ENCODE measurements at places on chromosomes 5 and 9.

DNA sequence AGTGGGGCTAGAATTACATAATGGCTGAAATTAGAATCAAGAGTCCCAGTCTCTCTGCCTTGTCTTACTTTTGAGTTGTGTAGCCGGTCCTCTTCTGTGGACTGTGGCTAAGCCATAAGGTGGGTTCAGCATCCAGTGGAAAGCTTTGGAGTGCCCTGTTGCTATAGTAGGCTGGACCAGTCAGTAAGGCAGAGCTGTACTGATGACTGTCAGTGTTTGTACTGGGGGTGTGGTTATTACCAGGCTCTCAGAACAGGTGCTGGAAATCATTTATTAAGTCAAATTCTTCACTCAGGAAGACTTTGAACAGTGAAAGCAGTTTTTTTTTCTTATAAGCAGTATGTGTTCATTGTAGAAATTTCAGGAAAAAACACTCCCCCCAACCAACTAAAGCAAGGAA, 129.4 kb downstream of the ZSWIM6 start:
- DNase-seq, result no peak

DNA sequence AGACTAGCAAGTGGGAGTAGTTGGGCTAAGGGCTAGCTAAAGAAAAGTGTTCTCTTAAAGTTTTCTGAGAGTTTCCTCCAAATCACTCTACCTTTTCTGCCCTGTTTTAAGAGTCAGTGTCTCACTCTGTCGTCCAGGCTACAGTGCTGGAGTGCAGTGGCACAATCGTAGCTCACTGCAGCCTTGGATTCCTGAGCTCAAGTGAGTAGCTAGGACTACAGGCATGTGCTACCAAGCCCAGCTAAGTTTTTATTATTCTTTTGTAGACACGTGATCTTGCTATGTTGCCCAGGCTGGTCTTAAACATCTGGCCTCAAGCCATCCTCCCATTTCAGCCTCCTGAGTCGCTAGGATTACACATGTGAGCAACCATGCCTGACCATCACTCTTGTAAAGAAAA, 378.9 kb downstream of the CAAP1 start:
- DNase-seq, result no peak

GRCh38 chr9:114372921-114373448, 14.8 kb downstream of the AKNA start:
- no peak for DNase-seq

GRCh38 chr9:115353681-115354080, 235.7 kb upstream of the TNC start:
- DNase-seq, result no peak

DNA sequence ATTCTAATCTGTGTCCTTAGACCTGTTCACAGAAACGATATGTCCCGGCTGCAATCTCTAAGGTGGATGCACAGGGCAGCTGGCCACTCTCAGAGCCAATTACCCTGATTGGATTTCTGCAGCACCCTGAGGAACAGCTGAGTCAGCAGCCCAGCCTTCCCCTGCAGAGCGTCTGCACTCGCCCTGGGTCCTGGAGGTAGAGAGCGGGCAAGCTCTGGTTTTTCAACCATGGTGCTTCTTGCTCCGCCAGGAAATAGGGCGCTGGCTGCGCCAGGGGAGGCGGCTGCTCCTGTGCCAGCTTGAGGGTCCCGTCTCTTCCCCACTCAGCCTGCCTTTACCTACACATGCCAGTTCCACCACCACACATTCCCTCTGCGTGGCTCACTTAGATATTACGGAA, 19.2 kb downstream of the NDUFS6 start:
- no peak for DNase-seq

- no peak for DNase-seq
Measured at GRCh38 chr5:153372425-153373129, 117.9 kb upstream of the GRIA1 start.

GRCh38 chr5:170886210-170886894, 24.5 kb downstream of the RANBP17 start:
- no peak for DNase-seq

DNA sequence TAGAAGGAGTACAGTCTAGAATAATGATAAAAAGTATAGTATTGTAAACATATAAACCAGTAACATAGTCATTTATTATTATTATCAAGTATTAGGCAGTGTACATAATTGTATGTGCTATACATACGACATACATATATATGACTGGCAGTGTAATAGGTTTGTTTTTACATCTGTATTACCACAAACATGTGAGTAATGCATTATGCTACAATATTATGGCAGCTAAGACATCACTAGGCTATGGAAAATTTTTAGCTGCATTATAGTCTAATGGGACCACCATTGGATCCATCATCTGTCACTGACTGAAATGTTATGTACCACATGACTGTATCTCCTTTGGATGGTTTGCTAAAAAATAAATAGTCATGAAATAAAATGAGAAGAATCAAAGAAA, 530.0 kb downstream of the PRR16 start:
- no peak for DNase-seq
